Osteocyte (in vitro differentiated cells): ENCODE measurements at places on chromosomes 5 and 9. TPM values are rescaled to one million over a fixed set of nuclear protein-coding genes. Genes with fewer than 3 reads are reported as not detected.

GRCh38 chr5:14109041-14109747, 33.9 kb upstream of the TRIO start:
- H3K27ac ChIP-seq: peak overlapping the region; percentile 2
- no peak overlapping the region for H3K4me3 ChIP-seq
- H3K4me1 ChIP-seq: peaks cover 31% of the 10 kb centered on the region
- DNase-seq: no peak
- no peaks in the 10 kb centered on the region for H3K36me3 ChIP-seq

- no peak overlapping the region for H3K27ac ChIP-seq
- peaks cover 72% of the 10 kb centered on the region for H3K4me1 ChIP-seq
- DNase-seq: no peak
- H3K4me3 ChIP-seq: no peak overlapping the region
- no peaks in the 10 kb centered on the region for H3K27me3 ChIP-seq
Observed at GRCh38 chr9:109316207-109316640, 4.6 kb downstream of the EPB41L4B start.

Gene NUTM2G
- 0.13 TPM in 1 of 2 replicates, not detected in the other for total RNA-seq

Gene TUSC1
- total RNA-seq: not detected in 2 replicates

- peaks cover 19% of the 10 kb centered on the region for H3K4me1 ChIP-seq
- H3K27me3 ChIP-seq: no peaks in the 10 kb centered on the region
- no peak overlapping the region for H3K4me3 ChIP-seq
- no peak overlapping the region for H3K27ac ChIP-seq
- no peaks in the 10 kb centered on the region for H3K36me3 ChIP-seq
Observed at GRCh38 chr5:76384189-76384588, 18.9 kb upstream of the IQGAP2 start.

- no peaks in the 10 kb centered on the region for H3K36me3 ChIP-seq
- H3K27me3 ChIP-seq: no peaks in the 10 kb centered on the region
- no peak overlapping the region for H3K4me3 ChIP-seq
- DNase-seq: no peak
- H3K27ac ChIP-seq: no peak overlapping the region
Observed at GRCh38 chr5:112385566-112385965, 33.5 kb downstream of the EPB41L4A start.

Gene STK32A
- total RNA-seq: not detected in 2 replicates

DNA sequence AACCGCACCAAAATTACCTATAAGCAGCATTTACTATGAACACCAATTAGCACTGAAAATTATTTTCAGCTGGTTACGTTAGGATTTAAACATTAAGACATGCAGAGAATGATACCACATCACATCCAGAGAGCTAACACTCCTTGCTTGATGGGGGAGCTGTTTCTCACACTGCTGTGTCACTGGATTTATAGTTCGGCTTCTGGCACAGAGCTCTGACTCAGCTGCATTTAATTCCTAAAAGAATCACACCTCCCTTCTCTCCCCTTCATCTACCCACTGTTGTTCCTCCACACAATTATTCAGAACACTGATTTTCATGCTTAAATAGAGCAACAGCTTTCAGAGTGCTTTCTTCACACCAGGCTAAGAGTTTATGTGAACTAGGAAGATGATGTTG, 82.6 kb upstream of the SV2C start:
- H3K27me3 ChIP-seq: no peaks in the 10 kb centered on the region
- no peak overlapping the region for H3K4me3 ChIP-seq
- H3K27ac ChIP-seq: no peak overlapping the region
- H3K36me3 ChIP-seq: no peaks in the 10 kb centered on the region
- DNase-seq: no peak
- no peaks in the 10 kb centered on the region for H3K4me1 ChIP-seq

Gene HTR1A
- not detected in 2 replicates for total RNA-seq
